ENCODE measurements at places on chromosomes 4 and X. TPM values are rescaled to one million over a fixed set of nuclear protein-coding genes. Genes with fewer than 3 reads are reported as not detected.
A peak's percentile ranks its signal among the peaks of the same experiment; 100 is the strongest.

DNA sequence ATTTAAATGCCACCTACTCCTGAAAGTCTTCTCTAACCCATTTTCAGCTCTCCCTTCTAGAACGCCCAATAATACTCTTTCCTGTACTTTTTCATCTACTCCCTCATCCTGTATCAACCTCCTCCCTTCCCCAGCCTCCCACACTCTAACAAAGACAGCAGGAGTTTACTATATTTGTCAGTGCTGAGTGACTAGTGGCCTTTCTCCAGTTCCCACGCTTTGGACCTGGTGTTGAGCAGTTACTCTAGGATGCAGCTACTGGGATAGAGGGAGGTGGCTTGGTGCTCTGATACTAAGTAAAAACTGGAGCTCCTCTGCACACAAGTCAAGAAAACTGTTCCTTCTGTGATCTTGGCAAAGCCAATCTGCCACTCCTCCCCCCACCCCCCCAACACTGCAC, 36.1 kb upstream of the KLHL13 start:
- DNase-seq = no peak

Gene MAGEB2
- total RNA-seq = not detected

DNA sequence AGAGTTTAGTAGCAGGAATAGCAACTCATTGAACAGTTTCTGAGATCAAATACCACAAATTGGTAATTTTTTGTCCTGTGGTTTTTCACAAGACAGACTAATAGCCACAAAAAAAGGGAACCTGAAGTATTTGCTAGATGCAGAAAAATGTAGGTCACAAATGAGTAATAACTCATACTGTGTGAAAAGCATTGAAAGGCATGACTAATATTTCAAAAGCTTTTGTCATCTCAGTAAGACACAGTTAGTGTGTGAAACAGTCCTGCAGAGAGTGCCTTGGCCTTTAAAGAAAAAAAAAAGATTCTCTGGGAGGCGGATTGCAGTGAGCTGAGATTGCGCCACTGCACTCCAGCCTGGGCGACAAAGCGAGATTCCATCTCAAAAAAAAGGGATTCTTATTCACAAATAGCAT, 31.4 kb upstream of the SLC25A31 start:
- no peak for DNase-seq

GRCh38 chr4:159446266-159446976, 343.5 kb downstream of the RAPGEF2 start:
- DNase-seq = peak; percentile 87

DNA sequence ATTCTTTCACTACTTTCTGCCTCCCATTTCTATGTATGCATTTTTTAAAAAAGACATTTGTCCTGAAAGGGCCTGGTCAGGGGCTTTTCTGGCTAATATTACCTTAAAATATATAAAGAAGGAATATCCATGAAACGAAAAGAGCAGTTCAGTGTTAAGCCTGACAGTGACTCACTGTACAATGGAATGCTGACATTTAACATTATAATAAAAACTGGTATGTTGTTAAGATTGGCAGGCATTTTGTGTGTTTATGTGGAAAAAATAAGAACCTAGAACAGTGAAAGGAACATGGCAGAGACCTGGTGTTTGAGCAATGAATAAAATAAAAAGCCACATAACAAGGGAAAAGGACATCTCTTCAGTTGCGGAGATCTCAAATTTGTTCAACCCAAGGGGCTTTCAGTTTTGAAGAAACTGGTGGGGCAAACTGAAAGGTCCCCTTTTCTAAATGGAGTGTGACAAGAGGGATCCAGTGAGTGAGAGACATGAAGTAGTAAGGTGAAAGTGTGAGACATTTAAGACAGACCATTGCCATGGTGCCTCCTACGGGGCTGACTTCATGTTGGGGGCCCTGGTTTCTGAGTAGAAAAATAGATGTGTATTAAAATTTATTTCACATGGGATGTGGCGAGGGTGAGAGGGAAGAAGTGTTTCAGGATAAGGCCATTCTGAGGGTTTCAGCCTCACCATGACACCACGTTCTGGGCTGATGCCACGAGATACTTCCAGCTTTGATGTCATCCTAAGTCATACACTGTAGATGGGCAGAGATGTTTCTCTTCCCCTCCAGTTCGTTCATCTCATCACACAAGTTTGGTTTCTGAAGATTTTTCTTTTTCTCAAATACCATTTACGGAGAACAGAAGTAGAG, 324.9 kb downstream of the PPP3CA start:
- no peak for DNase-seq

DNA sequence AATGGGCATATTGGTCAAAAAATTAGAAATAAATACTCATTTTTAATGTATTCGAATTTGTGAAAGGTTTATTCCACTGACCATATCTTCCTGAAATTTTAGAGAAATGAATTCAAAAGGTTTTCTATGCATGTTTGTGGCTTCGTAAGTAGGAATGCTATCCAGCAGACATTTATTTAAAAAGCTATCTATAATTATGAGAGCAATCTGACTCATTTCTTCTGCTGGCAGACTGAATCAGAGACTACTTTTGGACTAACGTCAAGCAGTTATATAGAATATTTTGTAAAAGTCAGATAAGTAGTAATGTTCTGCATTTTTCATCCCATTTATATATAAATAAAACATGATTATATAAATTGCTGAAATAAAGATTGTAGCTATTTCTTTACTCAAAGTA, 125.0 kb downstream of the SPCS3 start:
- no peak for DNase-seq

Gene BGN
- total RNA-seq = not detected

Gene DKK2
- total RNA-seq = not detected

DNA sequence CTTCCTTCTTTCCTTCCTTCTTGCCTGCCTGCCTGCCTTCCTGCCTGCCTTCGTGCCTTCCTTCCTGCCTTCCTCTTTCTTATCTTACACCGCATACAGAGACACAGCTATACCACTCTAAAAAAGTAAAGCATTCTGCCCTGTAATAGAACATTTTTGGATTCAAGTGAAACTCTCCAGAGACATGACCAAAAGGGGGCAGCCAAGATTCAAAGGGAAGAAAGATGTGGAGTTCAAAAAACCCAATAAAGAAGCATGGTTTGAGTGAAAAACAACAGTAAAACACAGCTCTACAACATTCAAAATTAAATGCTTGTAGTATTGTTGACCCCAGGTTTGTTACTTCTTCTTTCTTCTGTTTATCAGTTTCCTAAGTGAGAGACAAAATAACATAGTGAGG, 914.9 kb upstream of the PCDH7 start:
- no peak for DNase-seq

All from Karpas-422 (cell line).